T follicular helper cell (primary cell): ENCODE measurements at places on chromosomes 16 and 17.

GRCh38 chr17:60277258-60277657 is 114.7 kb downstream of the USP32 start:
- no peak for DNase-seq

DNA sequence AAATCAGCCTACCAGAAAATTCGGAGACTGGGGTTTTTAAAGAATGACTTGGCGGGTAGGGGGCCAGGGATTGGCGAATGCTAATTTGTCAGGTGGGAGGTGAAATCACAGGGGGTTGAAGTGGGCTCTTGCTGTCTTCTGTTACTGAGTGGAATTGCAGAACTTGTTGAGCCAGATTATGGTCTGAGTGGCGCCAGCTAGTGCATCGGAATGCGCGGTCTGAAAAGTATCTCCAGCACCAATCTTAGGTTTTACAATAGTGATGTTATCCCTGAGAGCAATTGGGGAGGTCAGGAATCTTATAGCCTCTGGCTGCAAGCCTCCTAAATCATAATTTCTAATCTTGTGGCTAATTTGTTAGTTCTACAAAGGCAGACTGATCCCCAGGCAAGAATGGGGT is 762 bp upstream of the RBL2 start:
- no peak for DNase-seq

DNA sequence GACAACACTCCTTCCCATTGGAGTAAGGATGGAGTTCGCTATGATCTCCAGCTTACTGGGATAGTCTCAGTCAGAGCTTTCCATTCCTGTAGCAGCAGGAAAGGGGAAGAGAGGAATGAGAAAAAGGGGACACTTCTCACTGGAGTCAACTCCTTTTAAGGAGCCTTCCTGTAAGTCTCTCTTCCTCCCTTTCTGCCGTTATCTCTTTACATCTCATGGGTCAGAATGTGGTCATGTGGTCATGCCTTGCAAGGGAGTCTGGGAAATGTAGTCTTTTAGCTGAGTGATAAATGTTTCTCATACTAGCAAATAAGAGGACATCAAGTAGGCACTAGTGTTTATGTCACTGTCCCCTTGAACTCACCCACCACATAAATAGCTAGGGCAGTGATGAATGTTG is 227.3 kb downstream of the HAPSTR1 start:
- DNase-seq, result no peak

GRCh38 chr16:14572535-14572934 is 57.5 kb downstream of the PARN start:
- DNase-seq, result no peak

DNA sequence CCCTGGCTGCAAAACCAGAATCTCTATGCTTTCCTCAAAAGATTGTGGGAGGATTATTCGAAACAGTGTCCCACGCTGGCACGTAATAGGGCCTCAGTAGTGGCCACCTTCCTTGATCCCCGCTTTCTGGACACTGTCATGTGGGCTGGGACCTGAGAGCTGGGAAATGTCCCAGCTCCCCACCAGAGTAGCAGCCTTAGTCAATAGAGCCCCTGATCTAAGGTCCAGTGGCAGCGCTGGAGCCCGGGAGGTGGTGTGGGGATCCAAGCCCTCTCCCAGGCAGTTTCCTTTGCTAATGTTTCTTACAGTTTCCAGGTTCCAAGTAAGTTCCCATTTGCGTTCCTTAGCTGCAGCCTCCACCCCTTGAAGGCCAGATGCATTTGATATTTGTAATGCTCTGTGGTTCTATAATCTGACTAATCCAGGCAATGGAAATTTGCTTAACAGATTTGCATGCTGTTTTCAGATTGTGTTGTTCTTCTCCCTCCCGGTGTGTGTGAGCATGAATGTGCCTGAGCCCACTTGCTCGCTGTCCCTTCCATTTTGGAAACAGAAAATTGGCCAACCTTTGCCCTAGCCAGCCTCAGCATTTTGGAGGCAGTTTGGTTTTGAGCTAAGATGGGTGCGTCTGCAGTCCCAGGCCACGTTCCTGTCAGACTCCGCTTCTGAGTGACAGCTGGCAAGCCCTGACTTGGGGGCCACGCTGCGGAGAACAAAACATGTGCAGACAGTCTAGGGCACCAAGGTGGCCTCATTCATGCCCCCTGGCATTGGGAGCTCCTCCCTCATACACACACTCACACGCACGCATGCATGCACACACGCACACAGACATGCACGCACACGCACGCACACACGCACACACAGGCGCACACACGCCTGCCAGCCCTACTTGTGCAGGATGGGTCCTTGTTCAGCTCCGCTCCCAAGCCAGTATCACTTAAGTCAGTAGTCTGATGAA is 69.4 kb downstream of the CCDC182 start:
- DNase-seq, result no peak

- DNase-seq, result no peak
Observed at GRCh38 chr16:67943256-67943618, 683 bp downstream of the LCAT start.

DNA sequence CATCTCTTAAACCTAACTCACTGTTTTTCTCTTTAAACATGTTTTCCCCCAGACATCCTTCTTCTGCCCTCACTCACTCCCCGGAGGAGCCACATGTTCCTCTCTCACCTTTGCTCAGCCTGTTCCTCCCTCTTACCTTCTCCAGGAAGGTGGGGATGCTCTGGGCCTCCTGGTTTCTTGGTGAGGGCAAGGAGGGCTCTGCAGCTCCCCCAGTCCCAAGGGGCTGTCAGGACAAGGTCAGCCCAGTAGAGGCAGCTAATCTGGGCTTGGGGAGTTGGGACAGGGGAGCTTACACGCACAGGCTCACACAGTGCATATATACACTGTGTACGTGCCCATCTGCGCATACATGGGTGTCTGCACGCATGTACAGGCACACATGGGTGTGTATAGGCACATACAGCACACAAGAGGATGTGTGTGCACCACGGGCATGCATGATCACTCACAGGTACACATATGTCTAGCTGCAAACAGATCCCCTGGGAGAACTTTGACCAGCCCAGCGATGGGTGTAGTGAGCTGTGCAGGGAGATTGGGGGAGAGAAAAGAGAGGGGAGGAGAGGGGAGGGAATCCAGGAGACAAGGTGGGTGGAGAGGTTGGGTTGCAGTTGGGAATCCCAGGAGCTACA is 28.6 kb upstream of the SPNS3 start:
- DNase-seq, result no peak

- DNase-seq, result peak; percentile 22
Observed at GRCh38 chr17:49494986-49495841, at the start of gene NGFR. NGFR (plus strand) TSS chr17:49495293; CDS start chr17:49495418, 125 bp downstream.

DNA sequence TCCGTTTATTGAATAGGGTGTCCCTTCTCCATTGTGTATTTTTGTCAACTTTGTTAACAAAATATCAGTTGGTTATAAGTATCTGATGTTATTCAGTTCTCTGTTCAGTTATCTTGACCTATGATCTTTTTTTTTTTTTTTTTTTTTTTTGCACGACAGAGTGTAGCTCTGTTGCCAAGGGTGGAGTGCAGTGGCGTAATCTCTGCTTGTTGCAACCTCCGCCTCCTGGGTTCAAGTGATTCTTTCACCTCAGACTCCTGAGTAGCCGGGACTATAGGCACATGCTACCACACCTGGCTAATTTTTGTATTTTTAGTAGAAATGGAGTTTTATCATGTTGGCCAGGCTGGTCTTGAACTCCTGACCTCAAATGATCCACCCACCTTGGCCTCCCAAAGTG is 215.8 kb downstream of the BCAS3 start:
- no peak for DNase-seq

GRCh38 chr16:17409894-17410293 is 60.9 kb downstream of the XYLT1 start:
- DNase-seq, result no peak
